ENCODE measurements at places on chromosomes 2 and 18.

DNA sequence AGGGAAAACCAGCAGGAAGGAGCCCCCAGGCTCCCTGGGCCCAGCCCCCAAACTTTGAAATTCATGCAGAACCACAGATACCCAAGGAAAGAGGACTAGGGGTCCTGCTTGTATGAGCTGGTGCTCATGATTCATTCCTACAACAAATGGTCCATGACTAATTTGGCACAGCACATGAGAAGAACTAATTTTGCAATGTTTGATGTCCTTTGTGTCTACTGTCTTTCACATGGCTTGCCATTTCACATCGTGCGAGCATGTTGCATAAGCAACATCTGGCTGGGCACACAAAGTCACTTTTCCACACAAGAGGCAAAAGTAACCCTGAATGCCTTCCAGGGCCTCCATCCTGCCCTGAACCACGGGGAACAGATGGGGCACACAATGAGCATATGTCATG lies 149.6 kb upstream of the APCDD1 start:
- no peak for DNase-seq

DNA sequence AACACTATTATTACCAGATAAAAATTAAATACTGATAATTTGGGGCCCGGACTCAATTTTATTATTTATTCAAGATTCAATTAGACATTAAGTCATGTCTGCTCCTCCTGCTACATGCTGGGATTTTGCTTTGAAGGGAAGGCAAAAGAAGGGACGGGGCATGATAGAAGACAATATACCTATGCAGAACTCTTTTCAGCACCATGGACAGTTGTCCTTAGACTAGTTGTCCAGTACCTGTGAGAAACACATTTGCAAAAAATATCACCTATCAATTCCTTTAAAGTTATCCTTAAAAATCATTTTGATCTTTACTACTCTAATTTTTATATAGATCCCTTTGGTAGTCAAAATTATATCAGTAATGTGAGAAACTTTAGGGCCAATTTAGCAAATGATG lies 100.2 kb upstream of the SULT1C3 start:
- DNase-seq: no peak

DNA sequence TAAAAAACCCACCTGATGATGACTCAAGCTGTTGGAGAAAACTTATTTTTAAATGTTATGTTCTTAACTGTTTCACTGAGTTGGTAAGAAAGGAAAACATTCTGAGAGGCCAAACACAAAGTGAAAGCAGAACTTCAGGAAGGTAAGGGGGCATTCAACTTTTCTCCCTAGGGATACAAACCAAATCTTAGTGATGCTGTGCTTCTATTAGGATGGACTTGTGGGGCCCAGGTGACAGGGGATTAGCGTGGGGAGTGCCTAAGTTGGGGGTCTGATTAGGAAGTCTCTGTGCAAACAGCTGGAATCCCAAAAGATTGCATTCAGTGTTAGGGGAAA lies 18.5 kb downstream of the PDCL3 start:
- no peak for DNase-seq

GRCh38 chr18:75204269-75204731 lies 4.6 kb downstream of the PTGR3 start:
- DNase-seq: no peak

DNA sequence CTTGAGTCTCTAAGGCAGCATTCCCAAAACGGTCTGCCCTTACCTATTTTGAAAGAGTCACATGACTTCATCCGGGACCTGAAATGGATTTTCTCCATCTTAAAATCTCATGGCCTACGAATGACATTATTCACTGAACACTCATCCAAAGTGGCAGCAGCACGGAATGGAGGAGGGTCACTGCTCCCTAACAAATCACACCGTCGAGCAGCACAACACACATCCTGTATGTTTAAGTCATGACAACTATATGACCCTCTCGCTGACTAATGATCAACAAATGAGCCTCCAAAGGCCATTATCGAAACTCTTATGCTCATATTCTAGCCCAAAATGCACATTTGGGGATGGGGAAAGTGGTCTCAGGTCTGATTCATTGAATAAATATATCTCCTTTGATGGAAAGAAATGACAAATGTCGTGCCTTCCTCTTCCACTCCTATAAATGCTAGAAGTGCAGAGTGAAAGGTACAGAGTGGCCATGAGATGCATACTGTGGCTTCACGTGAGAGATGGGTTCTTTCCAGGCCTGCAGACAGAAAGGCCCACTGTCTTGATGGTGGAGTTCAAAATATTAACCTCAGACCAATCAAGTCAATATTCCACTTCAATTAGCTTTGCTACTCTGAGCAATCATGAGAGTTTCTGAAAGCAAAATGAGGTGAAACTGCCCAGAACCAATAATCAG lies 70.8 kb downstream of the C2orf76 start:
- no peak for DNase-seq

- DNase-seq: peak; percentile 78
Observed at GRCh38 chr2:26018184-26019055, 15.5 kb upstream of the RAB10 start.

GRCh38 chr2:66437691-66438497 lies 3.0 kb downstream of the MEIS1 start:
- DNase-seq: no peak

DNA sequence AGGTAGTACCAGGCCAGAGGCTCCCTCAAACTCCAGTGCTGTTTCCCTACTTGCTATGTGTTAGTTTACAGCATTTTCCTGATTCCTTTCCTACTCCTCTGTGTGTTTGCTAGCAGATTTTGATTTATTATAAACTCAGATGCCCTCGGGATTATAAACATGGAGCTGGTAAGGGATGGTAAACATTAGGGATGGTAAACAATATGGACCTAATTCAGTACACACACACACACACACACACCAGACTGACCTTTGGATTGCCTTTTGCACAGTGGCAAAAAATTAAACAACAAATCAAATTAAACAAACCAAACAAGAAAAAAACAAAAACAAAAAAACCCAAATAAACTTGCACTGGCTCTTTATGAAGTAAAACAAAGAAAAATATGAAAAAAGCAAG lies 55.4 kb upstream of the ACVR1 start:
- DNase-seq: no peak

DNA sequence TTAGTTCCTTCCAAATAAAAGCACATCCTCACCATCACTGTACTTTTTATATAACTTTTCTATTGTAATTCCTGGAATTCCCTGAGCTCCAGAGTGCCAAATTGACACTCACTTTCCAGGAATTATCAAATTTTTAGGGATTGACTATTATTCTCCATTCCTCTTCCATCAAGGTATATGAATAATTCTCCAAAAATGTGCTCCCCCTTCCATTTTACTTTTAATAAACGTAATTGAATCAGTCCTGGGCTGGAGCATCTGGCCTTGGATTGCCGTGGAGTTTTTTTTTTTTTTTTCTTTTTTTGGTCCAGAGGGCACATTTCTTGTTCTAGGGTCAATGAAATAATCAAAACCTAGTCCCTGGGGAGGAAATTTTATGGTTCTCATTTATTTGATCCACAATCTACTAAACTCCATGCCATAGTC lies 304.3 kb downstream of the CDCA7 start:
- DNase-seq: no peak
